ENCODE measurements at places on chromosomes 7 and 10.
A peak's percentile ranks its signal among the peaks of the same experiment; 100 is the strongest.

- DNase-seq = no peak
Measured at GRCh38 chr10:105844241-105844640, 1203.2 kb downstream of the SORCS3 start.

GRCh38 chr7:94874036-94874785, 33.2 kb upstream of the PPP1R9A start:
- DNase-seq = no peak

GRCh38 chr7:136403591-136403990, 426.4 kb upstream of the MTPN start:
- DNase-seq = no peak

- DNase-seq = peak; percentile 56
Measured at GRCh38 chr10:61284222-61284890, 168.8 kb downstream of the TMEM26 start.

DNA sequence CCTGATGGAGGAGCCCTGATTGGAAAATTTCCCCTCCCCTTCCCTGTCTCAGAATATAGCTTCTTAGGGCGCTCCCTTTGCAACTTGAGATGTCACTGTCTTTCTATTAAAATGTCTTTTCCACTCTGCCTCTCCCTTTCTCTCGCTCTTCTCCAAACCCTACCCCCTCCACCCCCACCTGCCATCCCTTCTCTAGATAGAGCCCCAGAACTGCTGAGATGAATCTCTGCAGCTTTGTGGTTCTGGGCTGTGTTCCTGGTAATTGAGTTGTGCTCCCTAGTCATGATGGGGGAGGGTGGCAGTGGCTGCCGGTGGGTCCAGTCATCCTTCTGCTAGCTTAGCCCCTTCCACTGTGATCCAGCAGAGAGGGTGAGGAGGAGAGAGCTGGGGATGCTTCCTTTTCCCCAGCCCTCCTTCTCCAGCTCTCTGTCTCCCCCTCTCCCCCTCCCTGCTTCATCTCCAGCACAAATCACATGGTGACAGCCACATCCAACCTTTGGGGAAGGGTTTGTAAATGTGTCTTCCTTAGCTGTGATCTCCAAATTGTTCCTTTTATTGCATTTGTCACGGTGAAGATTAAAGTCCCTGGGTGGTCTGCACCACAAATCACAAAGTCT, 50.8 kb upstream of the BTRC start:
- no peak for DNase-seq

DNA sequence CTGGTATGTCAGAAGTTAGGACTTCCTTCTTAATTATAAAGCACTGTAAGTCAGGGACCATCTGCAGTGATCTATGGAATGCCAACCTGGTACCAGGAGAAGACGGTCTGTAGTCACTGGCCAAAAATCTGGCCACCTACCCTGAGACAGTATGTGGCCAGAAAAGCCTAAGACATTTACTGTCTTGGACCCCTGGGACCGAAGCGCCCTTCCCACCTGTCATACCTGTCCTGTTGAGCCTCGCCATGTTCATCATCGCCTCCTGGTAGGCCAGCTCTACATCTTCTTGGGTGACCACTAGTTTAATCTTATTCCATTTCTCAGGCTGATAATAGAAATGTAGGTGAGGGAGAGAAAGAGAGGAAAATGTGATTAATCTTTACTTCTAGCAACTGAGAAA, 20.0 kb downstream of the SEPHS1 start:
- DNase-seq = no peak

GRCh38 chr7:116687801-116688201, 15.8 kb downstream of the MET start:
- no peak for DNase-seq

GRCh38 chr10:92892691-92893054, 44.4 kb downstream of the EXOC6 start:
- DNase-seq = no peak

DNA sequence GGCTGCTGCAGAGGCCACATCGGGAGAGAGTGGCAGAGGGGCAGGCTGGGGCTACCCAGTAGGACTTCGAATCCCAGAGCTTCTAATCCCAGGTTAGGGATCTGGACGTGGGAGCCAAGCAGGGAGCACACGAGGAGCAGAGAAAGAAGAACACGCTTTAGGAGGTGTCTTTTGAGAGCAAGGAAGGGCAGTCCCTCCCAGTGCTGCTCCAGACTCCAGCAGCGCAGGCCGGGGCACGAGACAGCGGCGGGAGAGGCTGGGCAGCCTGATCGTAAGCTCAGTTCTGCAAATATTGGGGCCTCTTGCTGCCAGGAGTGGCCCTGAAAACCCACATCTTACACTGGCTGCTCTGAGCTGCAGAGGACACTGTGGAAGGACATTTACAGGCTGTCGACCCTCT, 75.9 kb downstream of the HIPK2 start:
- no peak for DNase-seq

- no peak for DNase-seq
Measured at GRCh38 chr10:91980319-91980718, 56.7 kb downstream of the BTAF1 start.

DNA sequence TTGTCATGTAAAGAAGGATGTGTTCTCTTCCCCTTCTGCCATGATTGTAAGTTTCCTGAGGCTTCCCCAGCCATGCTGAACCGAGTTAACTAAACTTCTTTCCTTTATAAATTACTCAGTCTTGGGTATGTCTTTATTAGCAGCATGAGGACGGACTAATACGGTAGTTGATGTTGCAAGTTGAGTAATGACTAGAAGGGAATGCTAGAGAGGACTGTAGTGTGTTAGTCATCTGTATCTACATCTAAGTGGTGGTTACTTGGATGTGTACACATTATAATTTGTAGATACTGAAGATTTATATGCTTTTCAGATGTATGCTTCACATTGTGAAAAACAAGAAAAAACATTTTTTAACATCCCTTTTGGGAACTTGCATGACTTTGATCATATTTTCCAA, 244.6 kb downstream of the POLR1F start:
- DNase-seq = no peak

DNA sequence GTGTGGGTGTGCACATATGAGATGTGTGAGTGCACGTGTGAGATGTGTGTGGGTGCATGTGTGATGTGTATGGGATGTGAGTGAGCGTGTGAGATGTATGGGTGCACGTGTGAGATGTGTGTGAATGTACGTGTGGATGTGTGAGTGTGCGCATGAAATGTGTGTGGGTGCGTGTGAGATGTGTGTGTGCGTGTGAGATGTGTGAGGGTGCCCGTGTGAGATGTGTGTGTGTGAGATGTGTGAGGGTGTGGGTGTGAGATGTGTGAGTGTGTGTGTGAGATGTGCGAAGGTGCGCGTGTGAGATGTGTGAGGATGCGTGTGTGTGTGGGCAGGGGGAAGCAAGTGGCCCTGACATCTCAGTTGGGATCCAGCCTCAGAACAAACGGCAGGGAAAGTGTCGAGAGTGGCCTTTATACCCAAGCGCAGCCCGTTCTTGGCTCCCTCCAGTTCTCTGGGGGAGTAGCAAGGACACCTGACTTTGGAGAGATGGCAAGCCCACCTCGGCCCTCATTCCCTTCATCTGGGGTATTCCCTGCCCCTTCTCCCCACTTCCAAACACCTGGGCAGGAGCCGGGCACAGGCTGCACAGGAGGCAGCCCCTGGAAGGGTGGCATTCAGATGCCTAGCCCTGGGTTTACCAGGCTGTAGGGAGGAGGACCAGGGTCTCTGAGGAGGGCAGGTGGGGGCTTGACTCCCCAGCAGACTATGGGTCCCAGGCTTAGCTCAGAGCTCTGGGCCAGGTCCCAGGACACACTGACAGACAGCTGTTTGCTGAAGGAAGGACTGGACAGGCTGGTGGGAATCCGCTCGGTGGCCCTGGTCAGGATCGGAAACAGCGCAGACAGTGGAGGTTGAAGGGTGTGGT, 31.6 kb downstream of the PPIF start:
- DNase-seq = no peak

DNA sequence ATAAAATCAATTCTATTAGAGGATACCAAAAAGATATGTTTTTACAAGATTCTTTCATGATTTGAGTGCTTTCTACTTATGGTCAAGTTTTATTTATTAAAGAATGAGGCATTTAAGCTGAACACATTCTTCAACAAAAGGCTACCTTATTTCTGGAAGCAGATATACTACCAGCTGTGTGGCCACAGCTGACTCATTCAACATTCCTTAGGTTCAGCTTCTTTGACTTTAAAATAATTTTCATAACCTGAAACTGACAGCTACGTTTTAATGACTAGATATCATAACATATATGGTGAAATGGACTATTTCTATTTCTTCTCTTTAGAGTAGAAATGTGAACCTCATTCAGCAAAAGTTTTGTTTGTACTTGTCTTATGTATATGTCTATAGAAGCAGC, 414.2 kb upstream of the SEMA3C start:
- no peak for DNase-seq

DNA sequence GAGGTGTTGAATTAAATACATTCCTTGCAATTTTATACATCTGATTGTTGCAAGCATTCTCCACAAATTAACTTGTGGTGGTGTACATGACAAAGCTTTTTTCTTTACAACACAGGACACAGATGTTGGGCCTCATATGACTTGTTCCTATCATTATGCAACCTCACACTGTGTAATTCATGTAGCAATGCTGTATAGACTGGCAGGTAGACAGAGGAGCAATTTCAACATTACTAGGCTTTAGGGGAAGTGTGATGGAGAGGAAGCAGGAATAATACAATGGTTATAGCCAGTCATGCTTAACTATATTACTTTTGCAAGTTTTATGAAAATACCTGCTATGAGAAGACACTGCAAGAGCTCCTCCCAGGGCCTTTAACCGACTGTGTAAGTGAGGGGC, 832.1 kb downstream of the CNTNAP2 start:
- no peak for DNase-seq

DNA sequence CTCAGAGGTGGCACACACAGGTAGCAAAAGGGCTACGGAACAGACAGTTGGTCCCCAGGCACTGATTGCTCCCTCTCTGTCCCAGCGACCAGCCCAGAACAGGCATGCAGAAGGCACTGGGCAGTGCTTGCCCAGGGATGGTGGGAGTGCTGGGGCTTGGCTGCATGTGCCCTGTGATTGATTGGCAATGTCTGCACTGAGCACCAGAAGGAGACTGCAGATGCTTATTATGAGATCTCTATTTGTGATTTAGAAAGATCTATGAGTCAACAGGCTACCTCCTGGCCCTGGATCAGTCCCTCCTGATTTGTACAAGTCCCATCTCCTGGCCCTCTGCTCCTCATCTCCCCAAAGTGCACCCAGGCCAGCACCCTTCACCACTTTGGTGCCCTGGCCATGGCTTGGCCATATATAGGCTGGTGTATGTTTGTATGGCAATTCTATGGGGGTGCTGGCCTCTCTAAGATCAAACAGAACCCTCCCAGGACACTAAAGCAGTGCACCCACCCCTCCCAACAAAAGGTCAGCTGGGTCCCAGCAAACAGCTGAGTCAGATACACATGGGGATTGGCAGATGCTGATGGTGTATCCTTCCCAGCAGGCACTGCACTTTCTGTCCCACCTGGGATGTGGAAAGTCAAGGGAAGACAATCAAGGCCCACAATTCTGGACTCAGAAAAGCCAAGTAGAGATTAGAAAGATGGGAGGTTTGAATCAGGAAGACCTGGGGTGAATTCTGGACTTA, 30.9 kb downstream of the CAMK2B start:
- DNase-seq = no peak

DNA sequence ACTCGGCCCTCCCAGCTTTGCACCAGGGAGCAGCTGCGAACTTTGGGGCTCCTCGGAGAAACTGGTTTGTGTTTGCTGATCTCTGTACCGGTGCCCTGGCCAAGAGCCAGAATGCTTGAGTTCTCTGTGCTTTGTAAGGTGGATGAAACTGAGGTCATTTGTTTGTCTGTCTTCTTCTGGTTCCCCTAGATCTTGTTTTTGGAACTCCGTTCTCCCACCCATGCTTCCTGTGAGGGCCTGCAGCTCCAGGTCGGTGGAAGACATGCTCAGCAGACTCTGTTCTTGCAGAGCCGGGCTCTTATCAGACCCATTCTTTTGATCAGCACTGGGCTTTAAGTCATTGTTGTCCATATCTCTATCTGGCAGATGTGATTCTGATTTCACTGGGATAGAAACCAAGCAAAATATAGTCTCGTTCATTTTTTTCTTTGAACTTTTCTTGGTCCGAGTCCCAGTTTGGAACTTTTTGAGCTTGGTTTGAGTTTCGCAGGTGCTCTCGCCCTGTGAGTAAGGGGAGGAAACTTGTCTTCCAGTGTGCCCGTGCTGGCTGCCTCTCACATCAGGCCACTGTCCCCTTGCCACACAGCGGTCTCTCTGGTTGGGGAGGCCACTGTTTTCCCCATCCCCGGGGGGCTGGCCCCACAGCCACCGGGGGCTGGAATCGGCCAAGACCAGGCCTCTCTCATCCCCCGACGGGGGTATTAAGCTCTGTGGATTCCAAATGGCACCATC, 31.2 kb downstream of the JCAD start:
- peak; percentile 20 for DNase-seq

DNA sequence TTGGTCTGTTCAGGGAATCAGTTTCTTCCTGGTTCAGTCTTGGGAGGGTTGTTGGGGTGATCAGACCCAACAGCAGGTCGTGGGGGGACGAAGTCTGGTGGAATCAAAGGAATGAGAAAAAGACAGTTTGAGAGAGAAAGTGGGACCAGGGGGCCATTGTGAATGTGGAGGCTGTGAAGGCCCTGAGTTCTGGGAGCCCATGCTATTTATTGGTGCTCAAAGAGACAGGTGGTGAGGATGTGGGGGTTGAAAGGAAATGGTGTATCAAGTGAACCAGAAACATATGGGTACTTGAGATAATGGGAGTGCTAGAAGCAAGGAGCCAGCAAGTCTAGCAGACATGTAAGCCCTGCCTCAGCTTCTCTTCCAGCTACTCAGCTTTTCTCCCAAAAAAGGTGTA, 84.1 kb downstream of the CCSER2 start:
- no peak for DNase-seq

GRCh38 chr7:12851841-12852240, 164.4 kb downstream of the ARL4A start:
- no peak for DNase-seq

DNA sequence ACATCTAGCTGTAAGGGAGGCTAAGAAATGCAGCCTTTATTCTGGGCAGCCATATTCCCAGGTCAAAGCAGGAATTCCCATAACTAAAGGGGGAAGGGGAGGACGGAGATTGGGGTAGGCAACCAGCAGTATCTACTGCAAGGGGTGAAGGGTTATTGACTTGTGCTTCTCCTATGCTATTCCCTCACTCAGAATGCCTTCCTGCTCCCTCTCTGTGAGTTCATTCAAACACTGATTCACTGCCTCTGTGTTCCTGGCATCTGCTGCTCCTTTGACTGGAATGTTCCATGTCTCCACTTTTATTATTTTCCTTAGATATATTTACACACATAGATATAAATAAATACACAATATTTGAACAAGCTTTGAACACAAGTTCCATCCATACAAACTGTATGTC, 11.1 kb downstream of the HTR7 start:
- DNase-seq = no peak

GRCh38 chr10:70672165-70673042, at the start of gene ADAMTS14:
Gene ADAMTS14, plus strand, starts transcription at chr10:70672506. Its CDS starts 297 bp downstream, at chr10:70672803.
- no peak for DNase-seq

Measured in activated CD4-positive, alpha-beta T cell treated with anti-CD3 and anti-CD28 coated beads, Interleukin-2, amount 50 U/mL, for 16 hours (primary cell).